ENCODE measurements at places on chromosomes 6 and 20. TPM values are rescaled to one million over a fixed set of nuclear protein-coding genes. Genes with fewer than 3 reads are reported as not detected.

- H3K36me3 ChIP-seq = no peaks in the 10 kb centered on the region
- H3K27ac ChIP-seq = no peak overlapping the region
- H3K4me1 ChIP-seq = peaks cover 18% of the 10 kb centered on the region
- H3K4me3 ChIP-seq = no peak overlapping the region
These were observed 31.6 kb upstream of the PNRC1 start for GRCh38 chr6:89048985-89049384.

- H3K4me3 ChIP-seq = no peak overlapping the region
- DNase-seq = no peak
- H3K4me1 ChIP-seq = no peaks in the 10 kb centered on the region
- no peaks in the 10 kb centered on the region for H3K27me3 ChIP-seq
- no peaks in the 10 kb centered on the region for H3K36me3 ChIP-seq
These were observed 120.3 kb upstream of the TOP1 start for GRCh38 chr20:40908309-40908708.

Gene TJAP1
- total RNA-seq = 25.4 TPM

Gene CRIP3
- total RNA-seq = 21.5 TPM

GRCh38 chr6:153018355-153018754, 15.8 kb upstream of the MTRF1L start:
- H3K36me3 ChIP-seq = no peaks in the 10 kb centered on the region
- H3K4me3 ChIP-seq = no peak overlapping the region
- H3K27ac ChIP-seq = no peak overlapping the region
- H3K4me1 ChIP-seq = no peaks in the 10 kb centered on the region

- no peak for DNase-seq
- peak overlapping the region; percentile 57 for H3K27ac ChIP-seq
- H3K27me3 ChIP-seq = no peaks in the 10 kb centered on the region
- H3K36me3 ChIP-seq = no peaks in the 10 kb centered on the region
- H3K4me1 ChIP-seq = peaks cover 32% of the 10 kb centered on the region
- H3K4me3 ChIP-seq = no peak overlapping the region
These were observed 104.5 kb upstream of the CARMIL1 start for GRCh38 chr6:25174678-25175077.

DNA sequence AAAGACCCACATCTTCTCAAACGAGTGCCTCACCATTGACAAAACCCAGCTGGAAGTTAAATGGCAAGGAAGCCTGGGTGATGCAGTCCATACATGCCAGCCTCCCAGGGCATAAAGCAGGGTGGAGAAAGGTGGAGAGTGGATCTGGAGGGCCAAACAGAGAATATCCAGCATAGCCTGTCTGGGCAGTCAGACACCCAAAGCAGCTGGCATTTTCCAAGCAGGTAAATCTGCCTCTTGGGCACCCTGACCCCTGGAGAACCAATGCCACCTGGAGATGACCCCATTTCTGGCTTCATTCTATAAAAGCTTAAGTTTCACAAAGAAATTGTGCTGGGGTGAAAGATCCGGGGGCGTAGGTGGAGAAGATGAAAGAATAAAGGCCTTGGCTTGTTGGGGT, 5.1 kb upstream of the SRPK1 start:
- peaks cover 4% of the 10 kb centered on the region for H3K4me1 ChIP-seq
- H3K36me3 ChIP-seq = no peaks in the 10 kb centered on the region
- no peaks in the 10 kb centered on the region for H3K27me3 ChIP-seq

DNA sequence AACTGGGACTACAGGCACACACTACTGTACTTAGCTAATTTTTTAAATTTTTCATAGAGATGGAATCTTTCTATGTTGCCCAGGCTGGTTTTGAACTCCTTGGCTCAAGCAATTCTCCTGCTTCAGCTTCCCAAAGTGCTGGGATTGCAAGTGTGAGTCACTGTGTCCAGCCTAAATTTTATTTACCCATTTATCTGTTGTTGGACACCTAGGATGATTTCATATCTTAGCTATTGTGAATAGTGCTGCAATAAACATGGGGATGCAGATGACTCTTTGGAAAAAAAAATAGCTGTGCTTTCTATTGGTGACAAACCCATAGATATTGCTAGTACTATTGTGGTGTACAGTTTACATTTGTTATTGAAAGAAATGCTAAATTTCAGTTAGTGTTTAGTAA, 19.6 kb upstream of the SYNCRIP start:
- no peak overlapping the region for H3K4me3 ChIP-seq
- H3K27ac ChIP-seq = no peak overlapping the region
- no peaks in the 10 kb centered on the region for H3K4me1 ChIP-seq
- H3K36me3 ChIP-seq = peaks cover 7% of the 10 kb centered on the region

DNA sequence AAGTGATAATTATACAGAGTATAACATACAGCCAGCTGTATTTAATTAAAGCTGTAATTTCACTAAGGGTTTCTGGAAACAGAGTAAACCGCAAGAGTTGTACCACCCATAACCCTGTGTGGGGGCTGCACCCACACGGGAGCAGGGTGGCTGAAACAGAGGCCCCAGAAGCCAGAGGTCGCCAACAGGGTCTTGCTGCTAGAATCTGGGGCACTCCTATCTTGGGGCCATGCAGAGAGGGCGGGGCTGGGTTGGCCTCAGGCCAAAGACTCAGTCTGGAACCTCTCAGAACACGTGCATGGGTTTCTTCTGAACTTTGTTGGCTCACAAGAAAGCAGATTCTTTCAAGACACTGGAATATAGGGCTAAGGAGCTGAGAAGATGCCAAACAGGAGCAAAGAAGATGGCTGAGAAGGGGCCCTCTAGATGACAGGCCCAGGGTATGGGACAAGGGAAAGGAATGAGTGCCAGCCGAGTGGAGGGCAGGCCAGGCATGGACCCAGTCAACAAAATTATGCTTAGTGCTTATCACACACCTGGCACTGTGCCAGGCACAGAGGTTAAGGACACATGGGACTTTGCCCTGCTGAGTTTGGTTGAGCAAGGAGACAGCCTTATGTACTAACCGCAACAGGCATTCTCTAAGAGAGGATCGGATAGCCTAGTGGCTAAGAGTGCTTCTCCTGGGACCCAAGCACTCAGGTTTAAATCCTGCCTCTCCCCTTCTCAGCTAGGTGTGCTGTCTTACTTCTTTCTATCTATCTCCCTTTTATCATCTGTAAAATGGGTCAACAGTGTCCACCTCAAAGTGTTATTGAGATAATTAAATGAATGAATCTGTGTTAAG, 96.6 kb upstream of the FOXP4 start:
- peaks cover 30% of the 10 kb centered on the region for H3K4me1 ChIP-seq
- H3K36me3 ChIP-seq = no peaks in the 10 kb centered on the region
- DNase-seq = peak; percentile 61
- H3K27ac ChIP-seq = no peak overlapping the region
- no peaks in the 10 kb centered on the region for H3K27me3 ChIP-seq
- no peak overlapping the region for H3K4me3 ChIP-seq

DNA sequence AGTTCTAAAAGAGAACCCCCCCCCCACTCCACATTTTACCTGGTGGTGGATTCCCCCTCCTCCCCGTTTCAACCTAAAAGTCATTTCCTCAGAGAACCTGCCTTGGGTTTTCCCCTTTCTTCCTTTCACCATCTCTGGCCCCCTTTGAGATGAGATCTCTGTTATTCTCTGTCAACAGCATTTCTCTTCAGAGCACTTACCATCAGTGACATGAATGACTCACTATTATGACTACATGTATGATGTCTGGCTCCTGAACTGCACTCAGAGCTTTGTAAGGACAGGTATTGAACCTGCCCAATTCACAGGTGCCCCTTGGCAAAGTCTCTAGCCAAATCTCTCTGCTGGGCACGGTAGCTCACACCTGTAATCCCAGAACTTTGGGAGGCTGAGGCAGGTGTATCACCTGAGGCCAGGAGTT, 61.4 kb upstream of the JARID2 start:
- H3K36me3 ChIP-seq = no peaks in the 10 kb centered on the region
- no peaks in the 10 kb centered on the region for H3K27me3 ChIP-seq
- no peak overlapping the region for H3K27ac ChIP-seq
- no peaks in the 10 kb centered on the region for H3K4me1 ChIP-seq
- no peak overlapping the region for H3K4me3 ChIP-seq

- no peaks in the 10 kb centered on the region for H3K4me1 ChIP-seq
- H3K4me3 ChIP-seq = no peak overlapping the region
- H3K27ac ChIP-seq = no peak overlapping the region
These were observed 112.8 kb downstream of the ADGRG6 start for GRCh38 chr6:142414462-142415250.

DNA sequence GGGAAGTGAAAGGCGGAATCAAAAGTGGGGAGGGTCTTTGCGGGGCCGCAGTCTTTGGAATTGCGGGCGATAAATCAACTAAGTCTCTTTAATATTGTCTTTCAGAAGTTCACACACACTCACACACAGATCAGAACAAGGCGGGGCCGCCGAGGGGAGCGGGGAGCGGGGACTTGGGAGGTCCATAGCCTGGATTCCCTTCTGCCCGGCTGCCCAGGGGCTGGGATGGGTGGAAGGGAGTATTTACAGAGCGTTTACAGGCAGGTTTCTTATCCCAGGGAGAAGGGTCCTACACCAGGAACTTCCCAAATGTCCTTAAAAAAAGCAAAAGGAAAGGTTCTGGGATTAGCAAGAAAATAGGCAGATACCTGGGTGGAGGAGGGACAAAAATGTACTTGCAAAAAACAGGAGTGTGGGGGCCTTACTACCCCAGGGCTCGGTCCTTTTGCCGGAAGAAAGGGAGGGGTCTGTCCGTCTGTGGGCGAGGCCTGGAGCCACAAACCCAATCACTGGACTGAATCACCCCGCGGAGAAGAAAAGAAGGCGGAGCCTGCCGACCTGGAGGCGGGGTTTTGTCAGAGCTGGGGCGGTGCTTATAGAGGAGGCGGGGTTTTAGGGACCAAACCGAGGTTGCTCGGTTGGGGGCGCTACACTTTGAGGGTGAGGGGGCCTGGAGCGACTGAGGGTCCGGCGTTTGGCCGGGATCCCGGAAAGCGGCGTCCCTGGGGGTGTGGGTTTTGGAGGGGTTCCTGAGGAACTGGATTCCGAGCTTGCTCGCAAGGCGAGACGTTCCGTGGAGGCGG, 3.2 kb downstream of the PRRT1 start:
- peaks cover 3% of the 10 kb centered on the region for H3K27me3 ChIP-seq
- H3K27ac ChIP-seq = no peak overlapping the region
- peak; percentile 78 for DNase-seq

DNA sequence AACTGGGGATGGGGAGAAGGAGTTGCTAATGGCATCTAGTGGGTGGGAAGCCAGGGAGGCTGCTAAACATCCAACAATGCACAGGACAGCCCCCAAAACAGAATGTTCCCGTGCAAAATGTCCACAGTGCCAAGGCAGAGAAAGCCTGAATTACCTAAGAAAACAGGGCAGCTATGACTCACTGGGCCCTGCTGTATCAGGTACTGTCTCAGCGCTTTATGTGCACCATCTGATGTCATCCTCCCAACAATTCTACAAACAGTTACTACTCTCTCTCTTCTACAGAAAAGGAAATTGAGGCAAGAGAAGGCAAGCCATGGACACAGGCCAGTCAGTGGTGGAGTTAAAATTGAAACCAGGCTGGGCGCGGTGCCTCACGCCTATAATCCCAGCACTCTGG, 3.1 kb downstream of the YTHDF1 start:
- H3K36me3 ChIP-seq = peaks cover 66% of the 10 kb centered on the region
- no peak overlapping the region for H3K4me3 ChIP-seq
- peaks cover 32% of the 10 kb centered on the region for H3K4me1 ChIP-seq
- no peak overlapping the region for H3K27ac ChIP-seq
- H3K27me3 ChIP-seq = no peaks in the 10 kb centered on the region

GRCh38 chr6:146190581-146190980, 161.7 kb downstream of the GRM1 start:
- DNase-seq = no peak
- H3K4me3 ChIP-seq = no peak overlapping the region
- H3K4me1 ChIP-seq = no peaks in the 10 kb centered on the region

GRCh38 chr6:142459271-142459670, 157.5 kb downstream of the ADGRG6 start:
- H3K27ac ChIP-seq = no peak overlapping the region
- H3K4me1 ChIP-seq = no peaks in the 10 kb centered on the region
- no peaks in the 10 kb centered on the region for H3K36me3 ChIP-seq
- DNase-seq = no peak

GRCh38 chr6:133957780-133958242, 4.8 kb downstream of the TBPL1 start:
- H3K27ac ChIP-seq = no peak overlapping the region
- no peaks in the 10 kb centered on the region for H3K27me3 ChIP-seq
- DNase-seq = no peak
- H3K4me3 ChIP-seq = no peak overlapping the region
- H3K36me3 ChIP-seq = no peaks in the 10 kb centered on the region
- H3K4me1 ChIP-seq = peaks cover 34% of the 10 kb centered on the region

- no peaks in the 10 kb centered on the region for H3K4me1 ChIP-seq
- H3K4me3 ChIP-seq = no peak overlapping the region
- H3K27me3 ChIP-seq = no peaks in the 10 kb centered on the region
- no peak for DNase-seq
- no peak overlapping the region for H3K27ac ChIP-seq
These were observed 323.3 kb downstream of the BMP2 start for GRCh38 chr20:7090811-7091210.

- H3K27ac ChIP-seq = no peak overlapping the region
- no peak overlapping the region for H3K4me3 ChIP-seq
- no peaks in the 10 kb centered on the region for H3K27me3 ChIP-seq
- no peak for DNase-seq
- no peaks in the 10 kb centered on the region for H3K4me1 ChIP-seq
These were observed 272.8 kb upstream of the TBX18 start for GRCh38 chr6:85037221-85037620.

Gene CSE1L
- total RNA-seq = 44.8 TPM

- no peaks in the 10 kb centered on the region for H3K27me3 ChIP-seq
- no peak overlapping the region for H3K27ac ChIP-seq
- DNase-seq = no peak
These were observed 200.1 kb downstream of the HIVEP2 start for GRCh38 chr6:142744836-142745235.

Data from heart left ventricle (tissue), 16 donors.